Progenitor cell of endocrine pancreas (in vitro differentiated cells): ENCODE measurements at places on chromosomes 7 and 10. TPM values are rescaled to one million over a fixed set of nuclear protein-coding genes. Genes with fewer than 3 reads are reported as not detected.

CALML5 gene
- not detected in 2 replicates for total RNA-seq

GIMAP8 gene
- not detected in 2 replicates for total RNA-seq

KIAA1549 gene
- total RNA-seq: 43.1 and 45.8 TPM in 2 replicates

SH2B2 gene
- total RNA-seq: 11.2 and 11.5 TPM in 2 replicates

SKIDA1 gene
- total RNA-seq: 13.6 and 15.3 TPM in 2 replicates

NUTM2E gene
- 0.36 and 0.40 TPM in 2 replicates for total RNA-seq

UPP1 gene
- total RNA-seq: 10.6 and 15.2 TPM in 2 replicates

ASB15 gene
- not detected in 2 replicates for total RNA-seq

CYP2E1 gene
- total RNA-seq: 0.91 and 1.4 TPM in 2 replicates

BAMBI gene
- total RNA-seq: 31.4 and 35.4 TPM in 2 replicates

MKX gene
- 0.31 and 0.67 TPM in 2 replicates for total RNA-seq

AGR2 gene
- 25.8 and 56.3 TPM in 2 replicates for total RNA-seq

EFCAB10 gene
- 0.53 and 0.73 TPM in 2 replicates for total RNA-seq

- no peak for DNase-seq
Observed at GRCh38 chr7:133633055-133633454, 380.2 kb downstream of the EXOC4 start.

GRCh38 chr10:5343561-5343960 lies 21.2 kb upstream of the UCN3 start:
- no peak for DNase-seq

- DNase-seq: no peak
Observed at GRCh38 chr7:146022776-146023175, 93.8 kb upstream of the CNTNAP2 start.

DNA sequence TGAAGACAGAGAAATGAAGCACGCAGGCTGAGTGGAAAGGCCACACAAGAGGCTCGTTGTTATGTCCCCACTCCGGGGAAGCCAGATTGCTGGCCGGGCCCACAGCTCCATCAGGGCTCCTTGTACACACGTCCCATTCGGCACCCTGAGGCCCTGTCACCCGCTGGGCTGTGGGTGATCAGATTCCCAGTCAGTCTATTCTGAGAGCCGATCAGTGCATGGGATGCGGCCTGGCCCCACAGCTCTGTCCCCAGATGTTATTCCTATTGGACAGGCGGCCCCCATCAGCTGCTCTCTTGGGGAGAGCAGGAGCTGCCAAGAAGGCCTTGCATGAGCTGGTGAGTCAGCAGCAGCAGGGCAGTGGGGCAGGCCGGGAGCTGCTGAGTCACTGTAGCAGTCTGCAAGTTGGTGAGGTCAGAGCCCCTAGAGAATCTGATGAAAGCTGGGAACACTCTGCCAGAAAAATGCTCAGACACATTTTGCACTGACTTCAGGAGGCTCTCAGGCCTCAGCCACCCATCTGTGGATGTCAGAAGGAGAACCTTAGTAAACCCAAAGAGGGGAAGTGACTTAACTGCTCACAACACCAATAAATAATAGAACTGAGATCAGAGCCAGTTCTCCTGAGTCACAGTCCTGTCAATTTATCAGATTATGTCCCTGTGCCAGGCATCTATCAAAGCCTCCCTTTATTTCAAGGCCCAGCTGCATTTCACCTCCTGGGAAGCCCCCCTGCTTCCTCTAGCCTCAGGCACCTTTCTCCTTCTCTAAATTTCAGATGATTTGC lies 9.4 kb upstream of the PSAP start:
- peak; percentile 18 for DNase-seq

DNA sequence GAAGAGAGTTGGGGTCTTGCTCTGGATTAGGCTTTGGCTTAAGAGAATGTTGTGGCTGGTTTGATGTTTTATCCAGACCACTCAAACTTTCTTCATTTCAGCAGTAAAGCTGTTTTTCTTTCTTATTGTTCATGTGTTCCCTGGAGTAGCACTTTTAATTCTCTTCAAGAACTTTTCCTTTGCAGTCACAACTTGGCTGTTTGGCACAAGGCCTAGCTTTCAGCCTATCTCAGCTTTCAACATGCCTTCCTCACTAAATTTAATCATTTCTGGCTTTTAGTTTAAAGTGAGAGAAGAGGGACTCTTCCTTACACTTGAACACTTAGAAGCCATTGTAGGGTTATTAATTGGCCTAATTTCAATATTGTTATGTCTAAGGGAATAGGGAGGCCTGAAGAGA lies 18.1 kb downstream of the CCDC126 start:
- no peak for DNase-seq

- DNase-seq: no peak
Observed at GRCh38 chr10:98832738-98833137, 386.0 kb upstream of the HPS1 start.

- no peak for DNase-seq
Observed at GRCh38 chr10:46317370-46317769, 30.6 kb downstream of the ANTXRL start.

DNA sequence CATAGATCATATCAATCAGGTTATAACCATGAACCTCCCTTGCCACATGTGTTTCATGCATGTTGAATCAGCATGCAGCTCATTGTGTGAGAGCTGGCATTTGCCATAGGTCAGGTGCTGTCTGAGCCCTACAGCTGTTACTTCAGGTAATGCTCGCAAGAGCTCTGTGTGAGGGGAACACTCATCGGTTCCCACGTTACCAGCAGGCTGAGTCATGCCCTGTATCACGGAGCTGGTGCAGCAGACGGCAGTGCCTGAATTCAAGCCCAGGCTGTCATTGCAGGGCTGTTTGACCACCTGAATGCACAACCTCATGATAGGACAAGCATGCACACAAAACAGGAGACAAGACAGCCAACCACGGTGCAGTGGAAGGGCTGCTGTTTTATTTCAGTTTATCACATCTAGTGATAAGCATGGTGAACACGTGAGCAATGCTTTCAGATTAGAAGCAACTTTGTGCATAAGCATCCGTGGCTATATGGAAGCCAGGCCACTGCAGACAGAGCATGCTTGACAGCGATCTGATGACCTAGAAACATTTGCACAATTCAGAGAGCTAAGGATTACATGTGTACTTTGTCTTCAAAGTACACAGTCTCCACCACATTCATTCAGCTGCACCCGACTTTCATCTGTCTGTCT lies 56.4 kb upstream of the PFKP start:
- peak; percentile 23 for DNase-seq

DNA sequence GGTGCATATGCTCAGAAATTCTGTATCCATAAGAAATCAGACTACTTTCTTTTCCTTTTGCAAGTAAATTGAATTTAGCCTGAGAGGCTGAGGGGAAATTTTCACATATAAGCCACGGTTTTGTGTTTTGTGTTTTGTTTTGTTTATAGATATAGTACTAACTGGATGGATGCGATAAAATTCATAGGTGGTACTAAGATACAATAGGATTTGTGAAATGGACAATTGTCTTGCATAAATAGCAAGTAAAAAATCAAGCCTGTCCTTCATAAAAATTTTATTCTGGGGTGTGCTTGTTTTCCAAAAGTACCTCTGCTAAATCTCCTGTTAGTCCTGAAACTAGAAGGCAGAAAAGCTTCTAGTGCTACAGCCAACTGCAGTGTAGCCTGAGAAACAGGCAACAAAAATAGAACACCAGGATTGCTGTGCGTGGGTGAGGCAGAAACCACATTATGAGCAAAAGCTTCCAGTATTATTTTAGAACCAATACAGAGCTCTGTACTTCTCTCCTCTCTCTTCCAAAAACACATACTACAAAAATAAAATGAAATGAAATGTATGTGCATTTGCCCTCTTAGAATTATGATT lies 634 bp upstream of the HDAC9 start:
- no peak for DNase-seq

GRCh38 chr10:129766611-129767550 lies 197.2 kb downstream of the EBF3 start:
- DNase-seq: peak; percentile 7

- no peak for DNase-seq
Observed at GRCh38 chr7:69203871-69204270, 394.4 kb upstream of the AUTS2 start.

GRCh38 chr7:124432009-124432578 lies 333.5 kb downstream of the GPR37 start:
- DNase-seq: no peak

DNA sequence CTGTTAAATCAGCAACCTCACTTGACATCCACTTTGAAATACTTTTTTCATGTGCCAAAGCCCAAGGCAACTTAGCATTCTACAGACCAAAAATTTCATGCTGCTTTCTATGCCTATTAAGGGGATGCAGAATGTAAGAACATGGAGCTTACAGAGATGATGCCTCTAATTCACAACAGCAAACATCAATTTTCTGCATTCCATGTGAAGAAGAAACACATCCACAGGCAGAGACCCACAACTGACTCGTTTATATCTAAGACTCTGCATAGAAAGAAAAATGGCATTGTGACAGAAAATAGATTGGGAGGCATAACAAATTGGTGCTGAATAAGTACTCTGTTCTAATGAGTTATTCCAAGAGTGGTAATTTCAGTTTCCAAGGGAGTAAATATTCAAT lies 107.6 kb downstream of the SGMS1 start:
- DNase-seq: no peak

DNA sequence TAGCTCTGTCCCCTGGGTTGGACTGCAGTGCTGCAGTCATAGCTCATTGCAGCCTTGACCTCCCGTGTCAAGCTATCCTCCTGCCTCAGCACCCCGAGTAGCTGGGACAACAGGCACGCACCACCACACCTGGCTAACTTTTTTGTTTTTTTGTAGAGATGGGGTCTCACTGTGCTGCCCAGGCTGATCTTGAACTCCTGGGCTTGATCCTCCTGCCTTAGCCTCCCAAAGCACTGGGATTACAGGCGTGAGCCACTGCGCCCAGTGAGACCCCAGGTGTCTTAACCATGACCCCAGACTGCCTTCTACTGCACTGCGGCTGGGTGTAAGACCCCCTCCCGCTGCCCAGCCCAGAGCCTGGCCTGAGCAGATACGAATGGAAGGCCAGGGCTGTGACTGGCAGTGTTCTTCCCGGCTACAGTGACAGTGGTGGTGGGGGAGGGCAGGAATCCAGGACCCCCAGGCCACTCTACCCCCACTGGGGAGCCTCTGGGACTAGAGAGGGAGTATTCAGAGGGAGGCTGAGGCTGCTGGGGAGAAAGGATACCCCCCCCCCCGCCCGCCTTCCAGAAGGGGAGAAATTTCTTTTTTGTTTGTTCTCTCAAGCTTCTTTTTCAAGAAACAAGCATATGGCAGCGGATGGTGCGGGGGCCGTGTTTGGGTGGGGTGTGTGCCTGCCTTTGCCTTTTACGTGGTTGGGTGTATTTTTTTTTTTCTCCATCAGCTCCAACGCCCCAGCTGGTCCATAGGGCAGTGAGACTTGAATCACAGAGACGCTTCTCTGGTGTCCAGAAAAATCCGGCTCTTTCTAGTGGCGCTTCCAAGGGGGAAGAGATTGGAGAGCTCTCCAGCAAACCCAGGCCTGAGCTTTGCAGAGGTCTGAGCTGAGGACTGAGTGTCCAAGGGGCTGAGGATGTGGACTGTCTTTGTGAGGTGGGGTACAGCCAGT lies 36.6 kb downstream of the GTF2IRD1 start:
- DNase-seq: no peak

GRCh38 chr7:5217851-5218331 lies 27.9 kb downstream of the WIPI2 start:
- no peak for DNase-seq

DNA sequence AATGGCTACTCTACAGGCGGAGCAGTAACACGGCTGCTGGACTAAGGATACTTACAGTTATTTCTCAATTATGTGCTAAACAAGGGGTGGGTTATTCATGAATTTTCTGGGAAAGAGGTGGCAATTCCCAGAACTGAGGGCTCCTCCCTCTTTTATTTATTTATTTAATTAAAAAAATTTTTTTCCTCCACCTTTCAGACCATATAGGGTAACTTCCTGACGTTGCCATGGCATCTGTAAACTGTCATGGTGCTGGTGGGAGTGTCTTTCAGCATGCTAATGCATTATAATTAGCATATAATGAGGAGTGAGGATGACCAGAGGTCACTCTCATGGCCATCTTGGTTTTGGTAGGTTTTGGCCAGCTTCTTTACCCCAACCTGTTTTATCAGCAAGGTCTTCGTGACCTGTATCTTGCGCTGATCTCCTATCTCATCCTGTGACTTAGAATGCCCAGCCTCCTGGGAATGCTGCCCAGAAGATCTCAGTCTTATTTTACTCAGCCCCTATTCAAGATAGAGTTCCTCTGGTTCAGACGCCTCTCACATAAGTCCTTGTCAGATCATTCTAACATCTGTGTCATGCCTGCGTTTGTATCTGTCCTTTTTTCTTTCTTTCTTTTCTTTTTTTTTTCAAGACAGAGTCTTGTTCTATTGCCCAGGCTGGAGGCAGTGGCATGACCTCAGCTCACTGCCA lies 15.9 kb upstream of the STOX1 start:
- DNase-seq: no peak

- DNase-seq: no peak
Observed at GRCh38 chr10:49143249-49143648, 9.4 kb upstream of the FAM170B start.
